ENCODE measurements at places on chromosomes 4 and X.

- DNase-seq: no peak
Measured at GRCh38 chr4:103410386-103410785, 212.2 kb upstream of the CENPE start.

DNA sequence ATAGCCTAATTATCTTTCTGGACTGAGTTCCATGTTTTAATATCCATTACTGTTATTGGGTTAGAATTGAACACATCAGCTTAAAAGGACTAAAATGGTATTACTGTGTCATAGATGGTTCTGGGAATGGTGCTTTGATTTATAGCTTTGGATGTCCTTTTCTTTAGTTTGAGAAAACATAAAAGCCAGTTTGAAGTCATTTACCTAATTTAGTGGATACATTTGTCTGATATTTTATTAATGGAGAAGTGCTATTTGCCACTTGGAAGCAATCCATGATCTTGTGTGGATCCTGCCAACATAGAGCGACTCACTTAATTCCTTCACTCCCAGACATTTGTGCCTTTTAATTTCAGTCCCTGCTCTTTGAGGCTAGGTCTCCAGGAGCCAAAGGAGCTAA is 212.4 kb upstream of the PACRGL start:
- DNase-seq: no peak

GRCh38 chr4:62232814-62233213 is 1032.7 kb downstream of the ADGRL3 start:
- DNase-seq: no peak

- DNase-seq: no peak
Measured at GRCh38 chr4:6900181-6900812, 9.3 kb upstream of the TBC1D14 start.

- no peak for DNase-seq
Measured at GRCh38 chr4:76489686-76490161, 54.7 kb downstream of the SHROOM3 start.

- DNase-seq: no peak
Measured at GRCh38 chr4:181949704-181950312, 293.4 kb upstream of the TENM3 start.

GRCh38 chr4:139253713-139254112 is 26.3 kb downstream of the MGARP start:
- DNase-seq: no peak

GRCh38 chrX:94662689-94663088 is 988.7 kb downstream of the FAM133A start:
- no peak for DNase-seq

GRCh38 chr4:8269535-8270417 is at the start of gene HTRA3:
TSS of gene HTRA3 (plus strand) at chr4:8269754. CDS start at chr4:8269969, 215 bp downstream.
- DNase-seq: no peak

- DNase-seq: no peak
Measured at GRCh38 chrX:123184866-123185276, 793 bp downstream of the GRIA3 start.

DNA sequence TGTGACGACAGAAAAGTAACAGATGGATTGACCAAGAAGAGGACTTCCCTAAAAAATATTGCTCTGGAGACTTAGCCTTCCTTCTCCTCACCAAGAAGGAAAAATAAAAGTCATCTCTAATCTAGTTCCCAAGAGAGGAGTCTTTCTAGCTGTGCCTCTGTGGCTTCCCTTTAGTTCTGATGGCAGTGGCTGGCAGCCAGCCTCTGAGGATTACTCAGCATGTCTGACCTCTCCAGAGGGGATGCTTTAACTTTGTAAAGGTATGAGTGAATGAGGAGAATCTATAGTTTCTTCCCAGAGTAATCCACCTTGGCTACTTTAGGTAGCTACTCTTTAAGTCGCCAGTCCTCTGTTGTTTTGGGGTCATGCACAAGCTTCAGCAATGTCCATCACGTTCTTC is 163.9 kb upstream of the KIT start:
- no peak for DNase-seq

DNA sequence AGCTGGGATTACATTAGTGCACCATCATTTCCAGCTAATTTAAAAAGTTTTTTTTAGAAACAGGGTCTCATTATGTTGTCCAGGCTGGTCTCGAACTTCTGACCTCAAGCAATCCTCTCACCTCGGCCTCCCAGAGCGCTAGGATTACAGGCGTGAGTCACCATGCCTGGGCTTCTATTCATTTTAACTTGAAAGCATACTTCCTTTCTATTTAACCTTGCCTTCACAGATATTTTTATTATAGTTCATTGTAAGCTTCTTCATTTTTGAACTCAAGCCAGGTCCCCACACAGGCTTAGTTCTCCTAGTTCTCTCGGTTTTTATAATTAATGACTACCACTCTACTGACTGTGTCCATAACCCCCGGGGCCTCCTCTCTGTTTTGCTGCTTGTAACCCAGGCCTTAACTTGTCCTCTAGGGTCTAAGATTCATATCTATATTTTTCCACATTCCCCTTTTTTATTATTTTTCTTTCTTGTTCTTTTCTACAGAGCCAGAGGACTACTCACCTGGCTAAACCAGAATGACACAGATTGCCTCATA is 50.7 kb downstream of the SNX12 start:
- no peak for DNase-seq

GRCh38 chrX:3541336-3541735 is 172.1 kb downstream of the PRKX start:
- DNase-seq: no peak

GRCh38 chr4:155672342-155672741 is 5.7 kb downstream of the GUCY1A1 start:
- no peak for DNase-seq

- DNase-seq: no peak
Measured at GRCh38 chr4:80374180-80374579, 38.6 kb downstream of the CFAP299 start.

DNA sequence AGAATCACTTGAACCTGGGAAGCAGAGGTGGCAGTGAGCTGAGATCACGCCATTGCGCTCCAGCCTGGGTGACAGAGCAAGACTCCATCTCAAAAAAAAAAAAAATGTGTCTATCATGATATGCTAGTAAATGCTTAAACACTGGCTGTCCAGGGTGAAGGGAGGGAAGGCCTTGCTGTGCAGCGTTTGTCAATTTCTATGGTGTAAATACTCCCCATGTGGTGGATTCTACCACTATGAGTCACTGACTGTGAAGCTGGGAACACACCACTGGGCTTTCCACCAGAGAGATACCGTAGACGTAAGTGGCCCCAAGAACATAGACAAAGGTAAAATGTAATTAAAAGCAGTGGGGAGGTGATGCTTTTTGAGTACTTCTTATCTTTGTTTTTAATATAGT is 51.3 kb upstream of the LEF1 start:
- no peak for DNase-seq

GRCh38 chr4:31783311-31783710 is 1063.1 kb downstream of the PCDH7 start:
- DNase-seq: no peak

GRCh38 chr4:3871181-3871852 is 105.1 kb downstream of the ADRA2C start:
- no peak for DNase-seq

GRCh38 chrX:20906571-20906970 is 467.6 kb upstream of the CNKSR2 start:
- no peak for DNase-seq

DNA sequence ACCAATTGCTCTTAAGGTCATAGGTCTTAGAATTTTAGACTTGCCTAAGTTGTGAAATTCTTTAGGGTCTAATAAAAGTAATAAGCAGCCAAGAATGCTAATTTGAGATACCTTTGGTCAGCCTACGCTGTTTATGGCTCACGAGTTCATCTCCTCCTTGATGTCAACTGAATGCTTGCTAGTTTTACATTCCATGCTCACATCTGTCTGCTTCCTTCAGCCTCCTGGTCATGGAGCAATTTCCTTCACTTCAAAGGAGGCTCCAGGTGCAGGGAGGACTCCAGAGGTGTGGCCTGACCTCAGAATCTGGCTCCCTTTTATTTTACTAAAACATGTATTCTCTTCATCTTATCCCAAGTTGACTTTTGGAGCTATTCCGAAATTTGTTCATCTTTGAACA is 23.3 kb upstream of the LNX1 start:
- no peak for DNase-seq

GRCh38 chr4:143109376-143109775 is 75.3 kb upstream of the USP38 start:
- DNase-seq: no peak

DNA sequence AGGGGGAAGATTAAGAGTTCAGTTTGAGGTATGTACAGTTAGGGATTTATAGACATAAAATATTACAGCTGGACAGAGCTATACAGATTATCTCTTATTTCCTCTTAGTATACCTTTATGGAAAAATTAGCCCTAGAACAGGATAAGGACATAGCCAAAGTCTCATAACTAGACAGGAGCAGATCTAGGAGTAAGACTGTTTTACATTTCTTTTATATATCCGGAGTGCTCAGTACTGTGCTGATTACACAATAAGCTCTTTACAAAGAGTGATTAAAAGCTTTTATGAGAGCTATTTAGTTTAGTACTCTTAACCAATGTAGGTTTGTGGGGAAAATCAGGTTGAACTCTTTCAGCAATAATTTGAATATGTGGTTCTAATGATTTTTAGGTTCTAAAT is 105.8 kb downstream of the TBX22 start:
- no peak for DNase-seq

- no peak for DNase-seq
Measured at GRCh38 chr4:59380841-59381366, 1819.2 kb upstream of the ADGRL3 start.

DNA sequence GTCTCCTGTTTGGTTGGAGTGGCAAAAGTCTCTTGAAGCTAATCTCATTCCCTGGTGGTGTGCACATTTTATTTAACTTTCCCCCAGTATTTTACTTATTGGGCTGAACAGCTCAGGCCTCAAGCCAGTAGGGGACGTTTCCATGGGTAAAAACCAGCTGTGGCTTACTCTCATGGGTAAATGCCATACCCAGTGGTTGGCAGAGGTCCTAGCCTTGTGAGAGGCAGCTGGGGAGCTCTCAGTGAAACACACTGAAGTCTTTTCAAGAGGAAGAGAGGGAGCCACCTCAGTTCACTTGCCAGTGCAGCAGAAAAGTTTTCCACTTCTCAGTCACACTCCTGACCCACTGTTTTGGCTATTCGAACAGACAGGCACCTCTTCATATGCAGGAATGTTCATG is 1964.2 kb downstream of the ARAP2 start:
- no peak for DNase-seq

DNA sequence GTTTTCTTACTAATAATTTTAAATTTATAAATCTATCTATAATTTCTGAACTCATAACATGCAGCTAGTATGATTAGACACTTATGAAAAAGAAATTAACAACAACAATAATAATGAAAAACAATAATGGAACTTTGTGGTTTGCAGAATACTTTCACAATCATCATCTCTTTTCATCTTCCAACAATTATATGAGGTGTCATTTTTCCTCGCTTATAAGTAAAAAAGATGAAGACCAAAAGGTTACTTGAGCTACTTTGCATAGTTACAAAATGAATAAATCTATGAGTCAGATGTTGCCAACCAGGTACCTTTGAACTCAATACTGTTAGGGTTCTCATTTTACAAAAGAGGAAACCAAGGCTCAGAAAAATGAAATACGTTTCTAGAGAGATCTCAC is 98.5 kb upstream of the ELOVL6 start:
- DNase-seq: no peak

GRCh38 chrX:72475952-72476668 is 96.5 kb downstream of the HDAC8 start:
- DNase-seq: no peak

DNA sequence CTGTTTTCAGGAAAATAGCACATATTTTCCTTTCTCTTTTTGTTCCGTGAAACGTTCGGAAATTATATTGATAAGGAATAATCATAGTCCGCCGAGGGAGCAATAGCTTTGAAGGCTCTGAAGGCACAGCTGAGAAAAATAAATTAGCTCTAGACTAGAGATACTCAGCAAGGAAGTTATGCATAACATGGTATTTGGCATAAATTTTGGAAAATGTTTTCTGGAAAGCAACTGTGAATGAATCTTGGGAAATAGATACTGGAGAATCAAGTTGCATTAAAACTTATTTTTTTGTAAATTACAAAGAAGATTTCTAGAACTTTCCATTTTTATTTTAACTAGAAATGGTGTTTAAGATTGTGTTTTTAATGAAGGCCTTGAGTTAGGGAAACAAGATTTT is 92.4 kb downstream of the HPRT1 start:
- DNase-seq: no peak

DNA sequence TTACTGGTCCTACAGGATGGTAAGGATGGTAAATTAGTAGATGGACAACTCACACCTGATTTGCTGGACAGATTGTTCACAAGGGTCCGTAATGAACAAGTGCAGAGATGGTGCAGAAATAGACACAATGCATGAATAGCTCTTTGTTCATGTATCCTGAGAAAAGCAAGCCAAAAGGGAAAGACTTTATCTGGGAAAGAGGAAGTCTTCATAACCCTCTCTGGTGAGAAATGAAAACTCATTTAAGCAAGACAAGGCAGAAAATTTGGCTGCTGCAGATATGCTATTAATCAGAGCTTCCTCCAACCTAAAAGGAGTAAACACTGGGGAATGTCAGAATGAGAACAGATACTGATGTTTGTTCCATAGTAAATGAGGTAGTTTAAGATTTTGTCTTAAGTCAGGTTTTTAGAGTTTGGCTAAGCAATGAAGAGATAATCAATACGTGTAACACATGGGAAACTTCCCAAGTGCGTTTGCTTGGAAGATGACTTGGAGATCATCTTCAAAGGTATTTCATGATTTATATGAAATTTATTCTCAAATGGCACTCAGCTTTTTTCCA is 152.4 kb upstream of the BMPR1B start:
- DNase-seq: no peak

GRCh38 chrX:38220415-38221390 is at the start of gene SRPX:
TSS of gene SRPX (minus strand) at chrX:38220871. CDS start at chrX:38220792, 79 bp downstream.
- DNase-seq: no peak

- no peak for DNase-seq
Measured at GRCh38 chr4:2832309-2832980, 11.2 kb upstream of the ADD1 start.

GRCh38 chr4:74408639-74409038 is 36.3 kb upstream of the AREG start:
- DNase-seq: no peak

- DNase-seq: no peak
Measured at GRCh38 chrX:63402106-63402505, 51.0 kb upstream of the SPIN4 start.

DNA sequence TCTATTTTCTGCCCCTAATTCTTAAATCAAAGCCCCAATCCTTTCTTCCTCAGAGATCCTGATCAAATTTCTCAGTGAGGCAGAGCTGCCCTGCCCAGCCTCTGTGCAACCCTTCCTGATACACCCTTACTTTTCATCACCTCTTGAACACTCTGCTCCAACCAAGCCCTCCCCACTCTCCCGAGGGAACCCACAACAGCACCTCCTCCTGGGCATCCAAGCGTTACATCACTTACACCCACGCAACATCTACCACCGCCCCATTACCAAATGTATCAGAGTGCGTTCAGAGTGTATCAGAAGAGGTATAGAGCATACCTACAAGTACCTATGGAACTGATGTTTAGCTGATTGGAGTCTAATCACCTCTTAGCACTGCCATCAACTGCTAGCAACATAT is 186.5 kb downstream of the RAP1GDS1 start:
- no peak for DNase-seq

GRCh38 chrX:131763674-131764073 is 219.8 kb downstream of the OR13H1 start:
- DNase-seq: no peak
